SIG-M5 (cell line): ENCODE measurements at places on chromosomes 16 and 17.

DNA sequence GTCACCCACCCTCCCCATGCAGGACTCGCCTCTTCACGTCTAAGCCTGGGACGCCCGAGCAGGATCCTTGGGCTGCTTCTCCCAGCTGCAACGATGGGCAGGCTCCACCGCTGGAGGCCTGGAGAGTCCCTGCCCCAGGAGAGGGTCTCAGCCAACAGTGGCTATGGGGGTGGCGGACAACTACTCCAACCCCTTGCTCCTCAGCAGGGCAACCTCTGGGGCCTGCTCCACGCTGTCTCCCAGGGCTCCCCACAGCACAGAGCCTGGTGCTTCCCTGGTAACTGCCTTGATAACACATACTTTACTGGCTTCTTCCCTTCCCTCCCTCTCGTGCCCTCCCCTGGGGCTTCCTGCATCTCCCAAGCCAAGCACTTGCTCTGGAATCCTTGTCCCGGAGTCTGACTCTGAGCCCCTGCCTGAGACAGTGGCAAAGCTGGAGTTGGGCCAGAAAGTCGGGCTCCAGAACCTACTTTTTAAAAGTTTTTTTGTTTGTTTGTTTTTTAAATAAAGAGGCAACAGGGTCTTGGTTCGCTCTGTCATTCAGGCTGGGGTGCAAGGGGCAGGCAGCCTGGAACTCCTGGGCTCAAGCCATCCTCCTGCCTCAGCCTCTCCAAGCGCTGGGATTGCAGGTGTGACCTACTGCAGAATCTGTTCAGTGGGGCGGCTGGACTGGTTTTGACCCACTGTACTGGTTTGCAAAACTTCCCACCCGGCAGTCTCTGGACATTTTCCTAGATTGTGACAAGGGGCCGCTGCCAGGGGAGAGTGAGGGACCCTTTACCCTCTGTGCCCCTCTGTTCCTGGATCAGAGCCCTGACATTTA, 99.4 kb downstream of the TNFRSF13B start:
- no peak for DNase-seq

DNA sequence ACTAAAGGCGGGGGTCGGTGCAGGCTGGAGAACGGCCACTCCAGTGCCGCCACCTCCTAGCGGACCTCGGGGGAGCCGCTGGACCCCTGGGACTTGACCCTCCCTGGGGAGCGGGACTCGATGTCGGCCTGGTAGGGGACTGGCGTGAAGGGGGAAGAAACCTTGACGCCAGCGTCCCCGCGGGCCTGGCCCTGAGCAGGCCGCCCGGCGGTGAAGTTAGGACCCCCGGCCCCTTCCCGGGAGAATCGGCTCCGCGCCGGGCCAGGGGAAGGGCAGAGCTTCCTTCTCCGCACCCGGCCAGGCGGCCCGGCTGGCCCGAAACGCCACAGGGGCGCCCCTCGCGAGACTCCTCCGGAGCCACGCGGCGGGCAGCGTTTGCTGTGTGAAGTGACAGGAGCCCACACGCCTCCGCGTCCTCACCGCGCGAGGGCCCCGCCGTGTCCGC, 389 bp downstream of the DUS1L start:
- no peak for DNase-seq

- DNase-seq, result no peak
Observed at GRCh38 chr16:80743273-80743672, 61.1 kb downstream of the CDYL2 start.

DNA sequence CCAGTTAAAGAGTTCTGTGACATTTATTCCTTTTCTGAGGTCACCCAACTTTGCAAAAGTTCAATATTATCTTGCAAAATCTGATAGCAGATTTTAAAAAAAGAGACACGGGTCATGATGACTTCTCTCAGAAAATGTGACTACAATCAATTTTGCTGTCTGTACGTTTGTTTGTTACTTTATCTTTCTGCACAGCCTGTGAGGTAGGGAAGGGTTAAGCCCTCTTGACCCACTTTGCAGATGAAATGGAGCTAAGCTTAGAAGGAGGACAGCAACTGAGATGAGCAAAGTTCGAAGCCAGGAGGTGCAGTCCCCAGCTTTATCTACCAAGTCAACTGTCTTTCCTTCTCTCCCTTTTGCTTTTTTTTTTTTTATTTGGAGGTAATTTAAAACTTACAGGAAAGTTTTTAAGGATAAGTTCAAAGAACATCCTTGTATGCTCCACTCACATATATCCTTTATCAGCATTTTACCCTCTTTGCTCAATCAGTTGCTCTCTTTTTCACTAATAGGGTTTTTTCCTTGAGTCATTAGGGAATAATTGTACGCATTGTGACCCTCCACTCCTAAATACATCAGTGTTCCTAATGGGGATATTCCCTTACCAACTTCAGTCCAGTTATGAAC, 86.8 kb downstream of the MSI2 start:
- DNase-seq, result no peak

DNA sequence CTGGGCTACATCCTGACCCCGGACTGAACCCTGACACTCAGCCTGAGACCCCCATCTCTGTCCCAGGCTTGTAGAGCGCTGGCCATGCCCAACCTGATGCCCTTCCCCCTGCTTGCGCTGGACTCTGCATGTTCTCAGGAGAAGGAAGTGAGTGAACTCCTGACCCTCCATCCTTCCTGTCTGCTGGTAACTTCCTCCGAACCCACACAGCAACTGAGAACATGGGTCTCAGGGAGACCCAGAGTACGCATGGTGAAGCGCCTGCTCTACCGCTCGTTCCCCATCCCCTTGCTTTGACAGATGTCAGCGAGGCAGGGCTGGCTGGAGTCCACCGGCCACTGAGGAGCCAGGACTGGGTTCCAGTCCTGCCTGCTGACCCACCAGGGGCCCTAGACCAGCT, 6.1 kb downstream of the CAMKK1 start:
- DNase-seq, result no peak

DNA sequence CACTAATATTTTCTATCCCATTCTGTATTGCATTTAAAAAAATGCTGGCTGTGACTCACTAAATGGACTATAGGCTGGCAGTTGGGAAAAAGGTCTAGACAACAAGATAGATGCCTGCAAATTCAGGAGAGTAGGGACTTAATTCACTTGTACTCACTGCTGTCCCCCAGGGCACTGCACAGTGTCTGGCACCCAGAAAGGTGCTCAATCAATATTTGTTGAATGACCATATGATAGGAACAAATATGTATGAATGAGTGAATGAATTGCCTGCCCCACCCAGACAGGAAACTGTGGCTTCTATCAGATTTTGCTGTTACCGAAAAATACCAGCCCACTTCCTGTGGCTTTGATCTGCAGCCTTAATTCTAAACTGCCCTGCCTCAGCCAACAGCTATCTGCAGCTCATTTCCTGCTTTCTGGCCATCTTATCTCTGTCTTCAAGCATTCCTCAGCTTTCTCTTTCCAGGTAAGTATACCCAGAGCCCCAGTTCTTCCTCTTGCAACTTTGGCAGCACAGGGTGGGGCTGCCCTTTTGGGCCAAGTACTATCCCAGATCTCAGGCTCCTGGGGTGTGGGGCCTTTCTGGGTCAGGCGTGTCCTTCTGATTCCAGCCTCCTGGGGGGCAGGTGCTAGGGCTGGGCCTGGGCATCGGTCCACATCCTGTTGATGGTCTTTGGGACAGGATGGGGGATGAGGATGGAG, 15.3 kb upstream of the TNS4 start:
- no peak for DNase-seq

DNA sequence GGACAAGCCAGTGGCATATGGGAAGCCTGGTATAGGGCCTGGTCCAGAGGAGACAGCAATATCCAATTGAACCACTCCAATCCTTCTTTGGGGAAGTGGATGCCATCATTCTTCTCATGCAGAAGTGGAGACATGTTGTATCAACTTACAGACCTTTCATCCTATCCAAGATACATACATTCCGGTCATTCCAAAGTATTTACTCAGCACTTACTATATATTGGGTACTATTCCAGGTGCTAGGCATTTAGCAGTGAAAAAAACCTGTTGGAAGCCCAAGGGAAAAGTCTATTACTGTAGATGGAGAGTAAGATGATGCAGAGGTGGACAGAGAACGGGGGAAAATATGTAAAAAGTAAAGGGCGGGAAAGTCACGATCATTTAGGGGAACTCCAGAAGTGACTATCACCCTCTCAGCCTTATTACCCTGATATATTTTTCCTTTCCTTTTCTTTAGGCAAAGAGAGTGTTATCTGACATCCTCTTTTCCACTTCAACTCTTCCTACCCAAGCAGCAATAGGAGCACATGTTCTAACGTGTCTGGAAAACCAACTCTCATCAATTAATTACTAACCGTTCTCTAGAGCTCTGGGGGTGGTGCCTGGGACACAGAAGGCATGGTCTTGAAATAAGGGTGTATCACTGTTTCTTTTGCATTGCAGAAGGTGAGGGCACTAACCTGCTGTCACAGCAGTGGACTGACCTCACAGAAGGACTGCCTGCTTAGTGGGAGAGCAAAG, 210.1 kb upstream of the MAF start:
- DNase-seq, result no peak

DNA sequence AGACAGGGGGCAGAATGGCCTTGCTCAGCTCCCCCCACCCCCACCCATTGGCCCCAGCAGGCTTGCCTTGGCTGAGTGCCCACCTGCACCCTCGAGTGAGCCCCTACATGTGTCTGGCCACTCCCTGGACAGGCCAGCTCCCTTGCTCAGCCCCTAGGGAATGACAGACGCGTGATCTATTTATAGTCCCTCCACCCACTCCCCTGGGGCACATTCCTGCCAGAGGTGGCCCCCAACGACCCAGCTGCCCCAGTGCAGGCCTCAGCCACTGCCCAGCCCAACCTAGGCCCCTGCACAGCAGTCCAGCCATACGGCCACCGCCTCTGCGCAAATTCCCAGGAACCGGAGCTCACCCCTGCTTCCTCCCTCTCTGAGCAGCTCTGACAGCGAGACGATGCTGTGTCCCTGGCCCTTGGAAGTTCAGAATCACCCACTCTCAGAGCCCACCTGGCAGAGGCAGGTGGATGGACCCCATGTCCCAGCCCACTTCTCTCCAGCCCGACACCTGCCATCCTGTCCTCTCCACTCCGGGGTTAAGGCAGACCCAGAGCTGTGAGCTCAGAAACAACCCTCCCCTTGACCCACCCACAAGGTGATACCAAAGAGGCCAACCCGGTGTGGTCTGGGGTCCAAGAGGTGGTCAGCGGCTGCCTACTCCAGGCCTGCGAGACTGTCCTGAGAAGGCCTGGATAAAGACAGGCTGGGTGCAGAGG, 11.5 kb upstream of the P2RX1 start:
- DNase-seq, result no peak

DNA sequence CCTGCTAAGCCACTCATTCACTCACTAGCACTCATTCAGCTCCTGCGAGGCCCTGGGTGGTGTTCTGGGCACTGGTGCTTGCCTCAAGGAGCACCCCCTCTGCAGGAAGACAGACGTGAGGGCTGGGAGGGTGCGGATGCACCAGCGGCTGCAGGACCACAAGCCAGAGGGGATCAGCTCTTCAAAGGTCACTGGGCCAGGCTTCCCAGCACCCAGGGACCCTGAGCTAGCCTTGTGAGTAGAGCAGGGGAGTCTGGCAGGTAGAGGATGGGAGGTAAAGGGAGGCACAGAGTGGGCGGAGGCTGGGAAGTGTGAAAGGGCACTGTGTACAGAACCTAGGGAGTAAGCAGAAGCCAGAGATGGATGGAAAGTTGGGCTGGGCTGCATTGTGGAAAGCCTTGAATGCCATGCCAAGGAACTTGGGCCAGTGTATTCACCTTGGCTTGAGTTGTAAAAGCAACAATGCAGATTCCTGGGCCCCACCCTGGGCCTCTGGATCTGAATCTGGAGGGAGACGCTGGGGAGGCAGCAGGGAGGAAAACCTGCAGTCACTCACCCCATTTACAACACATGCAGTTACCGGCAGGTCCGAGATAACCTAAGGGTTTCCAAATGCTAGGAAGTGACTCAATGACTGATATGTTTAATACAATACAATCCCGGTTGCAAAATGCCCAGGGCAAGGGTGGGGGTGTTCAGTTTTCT, 1.7 kb downstream of the IL4R start:
- peak; percentile 35 for DNase-seq

GRCh38 chr16:51815523-51815922, 664.5 kb upstream of the SALL1 start:
- no peak for DNase-seq

- DNase-seq, result no peak
Observed at GRCh38 chr17:66747578-66748275, 87.2 kb upstream of the CACNG5 start.

DNA sequence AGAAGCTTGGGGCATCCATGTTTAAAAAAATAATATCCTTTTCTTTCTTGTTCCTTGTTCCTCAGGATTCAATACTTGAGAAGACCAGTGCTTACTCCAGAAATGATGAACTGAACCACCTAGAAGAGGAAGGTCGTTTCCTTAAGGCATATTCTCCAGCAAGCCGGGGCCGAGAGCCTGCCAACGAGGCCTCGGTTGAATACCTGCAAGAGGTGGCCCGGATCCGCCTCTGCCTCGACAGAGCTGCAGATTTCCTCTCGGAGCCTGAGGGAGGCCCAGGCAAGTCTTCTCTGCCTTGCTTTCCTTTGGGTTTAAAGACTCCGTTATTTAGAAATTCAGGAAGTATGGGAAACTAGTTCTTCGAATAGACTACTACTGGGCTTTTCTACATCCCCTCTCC, 42.5 kb upstream of the ENDOV start:
- no peak for DNase-seq

GRCh38 chr17:1999557-2000251, 25.4 kb downstream of the RTN4RL1 start:
- no peak for DNase-seq

GRCh38 chr16:89048871-89049422, 44.7 kb upstream of the ACSF3 start:
- no peak for DNase-seq

DNA sequence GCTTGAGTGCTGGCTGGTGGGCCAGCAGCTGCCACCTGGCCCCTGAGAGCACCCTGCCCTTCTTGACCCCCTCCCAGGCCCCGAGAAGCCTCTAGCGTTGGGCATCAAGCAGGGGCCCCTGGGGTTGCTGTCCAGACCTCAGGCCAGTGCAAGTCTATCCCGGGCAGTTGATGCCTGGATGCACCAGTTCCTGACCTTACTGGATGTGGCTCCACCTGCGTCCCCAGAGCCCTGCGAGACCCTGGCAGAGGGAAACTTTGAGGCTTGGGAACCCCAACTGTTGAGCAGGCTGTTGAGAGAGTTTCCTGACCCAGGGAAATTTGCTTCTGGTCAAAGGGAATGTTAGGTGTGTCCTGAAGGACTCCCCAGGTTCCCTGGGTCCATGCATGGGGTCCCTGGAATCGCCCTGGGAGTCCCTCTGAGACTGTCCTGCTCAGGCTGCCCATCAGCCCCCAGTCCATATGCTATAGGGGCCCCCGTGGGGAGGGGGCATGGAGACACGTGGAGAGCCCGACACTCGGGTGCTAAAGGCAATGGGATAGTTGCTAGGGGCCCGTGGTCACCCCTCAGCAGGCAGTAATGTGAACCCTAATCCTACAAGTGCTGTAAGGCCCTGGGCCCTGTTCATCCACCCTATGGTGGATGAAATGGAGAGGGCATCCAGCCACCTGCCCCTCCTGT, 46.4 kb downstream of the RAB11FIP4 start:
- no peak for DNase-seq

- no peak for DNase-seq
Observed at GRCh38 chr17:74028354-74029116, 174.9 kb upstream of the RPL38 start.
